Fibroblast of upper back skin (primary cell): ENCODE measurements at places on chromosomes 12 and 14.

GRCh38 chr12:116427200-116427930 is 131.8 kb upstream of the MAP1LC3B2 start:
- no peak for DNase-seq

DNA sequence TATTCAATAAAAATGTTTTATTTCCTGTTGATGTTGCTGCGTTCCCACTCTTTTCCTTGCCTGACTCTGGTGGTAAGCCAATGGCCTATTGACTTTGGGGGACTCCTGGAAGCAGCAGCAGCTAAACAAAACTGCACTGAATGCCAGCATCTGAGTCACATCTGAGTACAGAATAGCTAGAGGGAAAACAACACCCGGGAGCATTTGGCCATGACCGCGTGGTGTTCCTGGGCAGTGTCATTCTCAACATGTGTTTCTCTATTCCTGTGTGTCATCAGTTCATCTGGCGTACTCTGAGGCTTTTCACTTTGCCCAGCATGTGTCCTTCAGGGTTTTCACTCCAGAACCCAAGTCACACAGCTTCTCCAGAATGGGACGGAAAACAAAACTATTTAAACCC is 238.8 kb downstream of the PAWR start:
- DNase-seq = peak; percentile 84

DNA sequence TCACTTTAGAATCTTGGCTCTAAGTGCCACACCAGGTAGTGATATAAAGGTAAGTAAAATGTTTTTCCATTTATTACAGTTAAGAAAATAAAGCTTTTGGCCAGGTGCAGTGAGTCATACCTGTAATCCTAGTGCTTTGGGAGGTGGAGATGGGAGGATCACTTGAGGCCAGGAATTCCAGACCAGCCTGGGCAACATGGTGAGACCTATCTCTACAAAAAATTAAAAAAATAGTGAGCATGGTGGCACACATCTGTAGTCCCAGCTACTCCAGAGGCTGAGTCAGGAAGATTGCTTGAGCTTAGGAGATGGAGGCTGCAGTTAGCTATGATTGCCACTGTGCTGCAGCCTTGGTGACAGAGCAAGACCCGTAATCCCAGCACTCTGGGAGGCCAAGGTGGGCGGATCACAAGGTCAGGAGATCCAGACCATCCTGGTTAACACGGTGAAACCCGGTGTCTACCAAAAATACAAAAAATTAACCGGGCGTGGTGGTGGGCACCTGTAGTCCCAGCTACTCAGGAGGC is 5.0 kb downstream of the FANCM start:
- DNase-seq = no peak

DNA sequence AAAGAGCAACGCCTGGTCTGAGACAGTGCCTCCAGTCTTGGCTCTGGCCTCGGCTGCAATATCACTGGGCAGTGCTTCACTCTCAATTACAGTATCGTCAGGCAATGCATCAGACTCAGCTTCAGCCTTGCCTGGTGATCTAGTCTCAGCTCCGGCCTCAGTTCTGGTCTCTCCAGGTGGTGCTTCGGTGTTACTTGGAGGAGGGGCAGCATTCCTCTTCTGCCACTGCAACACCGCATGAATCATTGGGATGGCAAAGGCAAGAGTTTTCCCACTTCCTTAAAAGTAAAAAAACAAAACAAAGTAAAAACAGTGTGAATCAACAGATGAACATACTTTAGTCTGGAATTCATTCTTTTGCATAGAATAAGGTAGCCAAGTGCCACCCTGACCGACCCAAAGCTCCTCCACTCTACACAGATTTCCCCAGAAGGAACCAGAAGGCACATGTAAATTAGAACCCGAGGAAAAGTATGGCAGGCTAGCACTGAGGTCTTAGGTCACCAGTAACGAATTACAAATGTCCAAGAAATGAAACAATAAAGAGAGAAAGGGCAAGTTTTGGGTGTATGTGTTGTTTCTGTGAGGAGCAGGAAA is 18.6 kb downstream of the DDX24 start:
- DNase-seq = peak; percentile 61

DNA sequence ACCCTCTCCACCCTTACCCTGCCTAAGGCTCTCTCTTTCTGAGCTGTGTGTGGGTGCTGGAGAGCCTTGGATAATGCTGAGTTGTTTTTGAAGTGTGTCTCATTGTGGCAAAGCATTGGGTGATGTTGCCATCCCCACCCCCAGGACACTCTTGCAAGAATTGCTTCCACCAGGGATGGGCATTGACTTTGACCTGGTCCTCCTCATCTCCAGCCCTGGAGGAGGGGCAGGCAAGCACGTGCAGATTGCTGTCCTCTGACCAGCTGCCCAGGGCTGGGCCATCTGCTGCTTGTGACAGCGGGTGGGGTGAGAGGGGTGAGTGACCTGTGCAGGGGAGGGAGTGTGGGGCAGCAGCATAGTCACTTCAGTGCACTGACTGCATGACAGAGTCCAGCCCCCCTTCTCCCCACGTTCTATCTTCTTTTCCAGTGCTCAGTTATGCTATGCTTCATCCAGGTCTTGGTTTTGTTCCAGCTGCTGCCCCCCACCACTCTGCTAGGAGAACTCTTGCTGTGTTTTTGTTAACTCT is 26.2 kb downstream of the SUSD6 start:
- DNase-seq = no peak

GRCh38 chr12:94157981-94158411 is 9.6 kb downstream of the PLXNC1 start:
- no peak for DNase-seq

DNA sequence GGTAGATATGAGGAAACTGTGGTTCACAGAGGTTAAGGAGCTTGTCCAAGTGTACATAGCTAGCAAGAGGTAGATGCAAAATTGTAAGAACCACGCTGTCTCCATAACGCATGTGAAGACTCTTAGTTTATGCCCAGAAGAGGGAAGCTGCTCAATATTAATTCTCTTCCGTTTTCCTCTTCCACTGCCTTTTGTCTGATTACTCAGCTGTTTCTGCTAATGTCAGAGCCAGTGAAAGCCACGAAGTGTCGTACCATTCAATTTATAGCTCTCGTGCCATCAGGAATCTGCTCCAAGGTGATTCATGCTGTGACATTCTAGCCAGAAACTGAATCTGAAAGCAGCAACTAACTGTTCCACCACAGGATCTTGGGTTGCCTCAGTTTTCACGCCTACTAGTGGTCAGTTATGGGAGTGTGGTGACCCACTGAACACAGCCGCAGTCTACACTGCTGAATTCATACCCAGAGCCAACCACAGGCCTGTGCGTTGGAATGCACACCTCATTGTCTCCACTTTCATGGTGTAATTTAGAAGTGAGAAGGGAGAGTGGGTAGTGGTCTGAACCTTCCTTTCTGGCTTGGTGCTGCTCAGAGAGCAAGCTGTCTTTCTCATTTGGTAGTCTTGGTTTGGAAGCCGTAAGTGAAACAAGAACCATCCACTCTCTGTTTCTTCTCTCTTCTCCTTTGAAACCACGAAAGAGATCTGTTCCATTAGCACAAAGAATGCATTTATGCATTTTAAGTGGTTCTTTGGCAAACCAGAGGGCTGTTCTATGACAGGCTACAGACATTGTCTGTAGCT is 74.2 kb upstream of the NAP1L1 start:
- peak; percentile 88 for DNase-seq

- no peak for DNase-seq
Observed at GRCh38 chr14:99632410-99633035, 12.4 kb upstream of the HHIPL1 start.

GRCh38 chr12:22728987-22729386 is 104.0 kb downstream of the ETNK1 start:
- DNase-seq = no peak

DNA sequence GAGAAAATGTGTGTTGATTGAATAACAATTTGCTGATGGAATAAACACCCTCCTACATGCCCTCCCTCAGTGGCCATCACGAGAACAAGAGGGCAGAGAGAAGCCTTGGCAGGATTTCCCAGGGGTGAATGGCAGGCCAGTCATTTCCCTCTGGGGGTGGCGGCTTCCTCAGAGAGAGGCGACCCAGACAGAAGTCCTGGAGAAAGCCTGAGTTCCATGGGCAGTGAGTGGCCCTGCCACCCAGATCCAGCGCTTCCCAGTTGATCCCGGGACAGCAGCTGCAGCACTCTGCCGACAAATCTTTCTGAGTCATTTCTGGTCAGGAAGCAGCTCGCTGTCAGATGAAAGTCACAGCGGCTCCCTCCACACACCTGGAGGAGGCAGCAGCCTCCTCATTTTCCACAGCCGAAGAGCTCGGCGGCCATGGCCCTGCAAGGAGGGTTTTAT is 123.0 kb downstream of the SCARB1 start:
- peak; percentile 45 for DNase-seq

- no peak for DNase-seq
Observed at GRCh38 chr12:68891141-68891540, 41.8 kb downstream of the CPM start.
